ENCODE measurements at places on chromosomes 16 and 17.
A peak's percentile ranks its signal among the peaks of the same experiment; 100 is the strongest.

GRCh38 chr16:495127-495748, 32.3 kb upstream of the CAPN15 start:
- peak; percentile 7 for DNase-seq

- no peak for DNase-seq
Observed at GRCh38 chr17:64741038-64741641, 79.0 kb upstream of the SMURF2 start.

GRCh38 chr16:19875900-19876299, 8.7 kb downstream of the GPRC5B start:
- DNase-seq: no peak

- no peak for DNase-seq
Observed at GRCh38 chr17:47708864-47709541, 15.0 kb downstream of the TBKBP1 start.

DNA sequence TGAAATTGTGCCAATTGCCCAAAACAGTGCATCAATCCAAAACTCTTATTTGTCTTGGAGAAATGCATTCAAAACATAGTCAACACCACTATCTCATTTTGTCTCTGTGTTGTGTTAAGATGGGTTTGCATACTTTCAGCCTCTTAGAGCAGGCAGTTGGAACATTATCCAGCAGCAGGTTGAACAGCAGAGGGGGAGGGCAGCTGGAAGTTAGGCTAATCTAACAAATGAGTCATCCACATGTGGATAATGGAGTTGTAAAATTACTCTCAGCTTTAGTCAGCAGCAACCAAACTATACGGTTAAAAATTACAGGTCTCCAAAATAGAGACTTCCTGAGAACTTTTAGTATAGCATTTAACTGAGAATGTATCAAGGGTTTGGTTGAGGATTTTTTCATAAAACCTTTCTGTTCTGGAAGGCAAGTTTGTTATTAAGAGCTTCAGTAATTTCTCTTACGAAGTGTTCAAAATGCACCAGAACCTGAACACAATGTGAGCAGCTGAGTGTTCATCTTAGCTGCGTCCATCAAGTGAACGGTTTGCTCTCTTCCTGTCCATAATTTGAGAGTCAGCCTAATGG, 46.3 kb downstream of the PRKCA start:
- DNase-seq: no peak

DNA sequence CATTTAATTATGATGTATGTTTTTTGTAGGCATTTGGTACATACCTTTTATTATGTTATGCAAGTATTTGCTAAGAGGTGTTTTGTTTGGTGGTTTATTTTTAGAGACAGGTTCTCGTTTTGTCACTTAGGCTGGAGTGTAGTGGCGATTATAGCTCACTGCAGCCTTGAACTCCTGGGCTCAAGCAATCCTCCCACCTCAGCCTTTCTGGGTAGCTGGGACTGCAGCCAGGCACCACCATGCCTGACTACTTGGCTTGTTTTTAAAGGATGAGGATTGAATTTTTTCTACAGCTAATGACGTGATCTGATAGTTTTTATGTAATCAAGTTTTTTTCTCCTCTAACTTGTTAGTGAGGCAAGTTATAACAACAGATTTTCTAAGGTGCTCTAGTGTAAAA, 199.6 kb downstream of the SPECC1 start:
- no peak for DNase-seq

- DNase-seq: no peak
Observed at GRCh38 chr16:49362230-49362629, 11.4 kb upstream of the C16orf78 start.

DNA sequence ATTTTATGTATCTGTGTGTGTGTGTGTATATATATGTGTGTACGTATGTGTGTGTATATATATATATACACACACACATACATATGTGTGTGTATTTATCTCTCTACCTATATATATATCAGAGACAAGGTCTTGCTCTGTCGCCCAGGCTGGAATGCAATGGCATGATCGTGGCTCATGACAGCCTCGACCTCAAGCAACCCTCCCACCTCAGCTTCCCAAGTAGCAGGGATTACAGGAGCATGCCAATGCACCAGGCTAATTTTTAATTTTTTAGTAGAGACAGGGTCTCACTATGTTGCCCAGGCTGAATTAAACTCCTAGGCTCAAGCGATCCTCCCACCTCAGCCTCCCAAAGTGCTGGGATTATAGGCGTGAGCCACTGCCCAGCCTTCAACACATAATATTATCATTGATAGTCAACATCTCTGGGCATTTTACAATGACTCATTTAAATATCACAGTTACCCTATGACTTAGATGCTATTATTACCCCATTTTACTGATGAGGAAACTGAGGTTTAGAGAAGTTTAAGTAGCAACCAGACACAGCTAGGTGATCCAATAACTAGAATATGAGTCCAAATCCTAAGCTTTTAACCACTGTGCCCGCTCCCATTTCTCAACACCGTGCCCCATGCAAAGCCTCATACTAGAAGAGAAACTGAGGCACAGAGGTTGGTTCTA, 24.3 kb downstream of the G6PC3 start:
- no peak for DNase-seq

- peak; percentile 83 for DNase-seq
Observed at GRCh38 chr16:8868416-8869211, at the start of gene CARHSP1. Gene CARHSP1 (minus strand): TSS chr16:8869006. CDS start chr16:8859328, 9,678 bp downstream.

DNA sequence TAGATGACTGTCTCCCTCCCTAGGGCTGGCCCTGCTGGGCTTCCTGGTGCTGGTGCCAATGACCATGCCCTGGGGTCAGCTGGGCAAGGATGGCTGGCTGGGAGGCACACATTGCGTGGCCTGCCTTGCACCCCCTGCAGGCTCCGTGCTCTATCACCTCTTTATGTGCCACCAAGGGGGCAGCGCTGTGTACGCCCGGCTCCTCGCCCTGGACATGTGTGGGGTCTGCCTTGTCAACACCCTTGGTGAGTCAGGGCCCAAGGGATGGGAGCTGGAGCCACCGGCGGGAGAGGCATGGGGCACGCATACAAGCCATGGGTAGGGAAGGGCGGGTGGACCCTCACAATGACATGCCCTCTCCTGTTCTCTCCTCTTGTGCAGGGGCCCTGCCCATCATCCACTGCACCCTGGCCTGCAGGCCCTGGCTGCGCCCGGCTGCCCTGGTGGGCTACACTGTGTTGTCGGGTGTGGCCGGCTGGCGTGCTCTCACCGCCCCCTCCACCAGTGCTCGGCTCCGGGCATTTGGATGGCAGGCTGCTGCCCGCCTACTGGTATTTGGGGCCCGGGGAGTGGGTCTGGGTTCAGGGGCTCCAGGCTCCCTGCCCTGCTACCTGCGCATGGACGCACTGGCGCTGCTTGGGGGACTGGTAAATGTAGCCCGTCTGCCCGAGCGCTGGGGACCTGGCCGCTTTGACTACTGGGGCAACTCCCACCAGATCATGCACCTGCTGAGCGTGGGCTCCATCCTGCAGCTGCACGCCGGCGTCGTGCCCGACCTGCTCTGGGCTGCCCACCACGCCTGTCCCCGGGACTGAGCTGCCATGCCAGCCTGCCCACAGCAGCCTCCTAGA, 2.2 kb downstream of the PAQR4 start:
- DNase-seq: no peak

GRCh38 chr17:11458279-11458678, 140.0 kb upstream of the DNAH9 start:
- DNase-seq: no peak

DNA sequence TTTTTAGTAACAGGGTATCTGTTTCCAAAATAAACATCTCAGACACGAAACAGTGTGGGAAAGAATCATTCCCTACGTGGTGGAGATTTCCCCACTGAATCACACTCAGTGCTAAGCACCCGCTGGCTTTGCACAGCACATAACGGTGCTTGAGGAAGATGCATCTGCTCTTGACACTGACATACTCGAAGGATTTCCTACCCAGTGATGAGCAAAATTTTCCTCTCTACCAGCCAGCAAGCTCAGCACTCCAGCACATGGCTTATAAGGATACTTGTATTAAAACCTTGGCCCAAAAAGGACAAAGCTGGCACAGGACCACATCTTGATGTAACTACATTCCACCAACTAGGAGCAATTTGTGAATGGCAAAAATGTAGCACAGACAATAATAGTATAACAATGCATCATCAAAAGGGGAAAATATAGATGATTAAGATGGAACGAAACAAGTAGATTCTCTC, 59.0 kb downstream of the ANKFY1 start:
- DNase-seq: no peak

- no peak for DNase-seq
Observed at GRCh38 chr16:54931120-54932014, 702 bp downstream of the IRX5 start.

GRCh38 chr16:56580391-56581048, 8.8 kb upstream of the MT3 start:
- no peak for DNase-seq

DNA sequence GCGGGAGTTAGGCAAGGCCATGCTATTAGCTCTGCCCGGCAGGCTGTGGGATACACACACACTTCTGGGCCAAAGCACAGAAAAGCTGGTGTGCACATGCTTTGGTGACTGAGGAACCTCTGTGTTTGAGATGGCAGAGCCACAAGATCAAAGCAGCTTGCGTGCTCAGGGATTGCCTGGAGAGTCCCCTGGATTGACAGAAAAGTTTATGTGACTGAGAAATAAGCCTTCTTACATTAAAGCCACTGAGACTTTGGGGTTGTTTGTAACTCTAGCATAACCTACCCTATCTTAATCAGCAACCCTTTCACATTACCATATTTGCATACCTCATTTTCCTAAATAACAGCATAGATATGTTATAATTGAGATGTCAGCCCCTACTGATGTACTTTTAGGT, 69.3 kb downstream of the MYO1D start:
- no peak for DNase-seq

GRCh38 chr16:86384263-86384649, 126.1 kb upstream of the FOXF1 start:
- DNase-seq: no peak

GRCh38 chr17:58184986-58185761, 7.4 kb upstream of the EPX start:
- DNase-seq: no peak

DNA sequence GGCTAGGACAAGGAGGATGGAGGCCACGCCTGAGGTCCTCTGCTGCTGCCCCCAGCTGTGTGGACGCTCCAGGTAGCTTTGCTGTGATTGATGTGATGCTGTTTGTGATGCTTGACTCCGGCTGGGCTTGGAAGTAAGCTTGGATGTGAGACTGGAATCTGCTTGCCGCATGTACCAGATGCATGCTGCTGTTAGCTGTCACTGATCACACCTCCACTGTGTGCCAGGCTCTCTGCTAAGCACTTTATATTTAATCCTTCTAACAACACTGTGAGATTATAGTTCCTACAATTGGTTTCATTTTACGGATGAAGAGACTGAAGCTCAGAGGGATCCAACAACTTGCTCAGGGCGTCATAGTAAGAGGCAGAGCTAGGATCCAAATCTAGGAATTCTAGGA, 23.5 kb downstream of the SNX29 start:
- no peak for DNase-seq

DNA sequence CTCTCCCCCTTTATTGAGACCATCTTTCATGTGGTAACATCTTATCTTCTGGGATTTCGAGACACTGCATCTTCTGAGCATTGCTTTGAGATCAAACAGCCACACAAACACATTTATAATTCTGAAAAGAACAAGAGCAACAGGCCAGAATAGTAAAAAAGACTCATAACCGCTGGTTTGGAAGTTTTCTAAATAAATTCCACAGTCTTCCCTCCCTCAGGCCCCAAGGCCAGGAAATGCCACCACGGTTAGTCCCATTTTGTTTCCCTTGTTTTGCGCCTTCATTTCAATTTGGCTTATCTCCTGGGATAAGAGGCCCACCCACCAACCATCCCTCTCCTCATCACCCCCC, 25.3 kb downstream of the LITAF start:
- no peak for DNase-seq

GRCh38 chr16:23520500-23520899, 10.2 kb upstream of the GGA2 start:
- DNase-seq: no peak

DNA sequence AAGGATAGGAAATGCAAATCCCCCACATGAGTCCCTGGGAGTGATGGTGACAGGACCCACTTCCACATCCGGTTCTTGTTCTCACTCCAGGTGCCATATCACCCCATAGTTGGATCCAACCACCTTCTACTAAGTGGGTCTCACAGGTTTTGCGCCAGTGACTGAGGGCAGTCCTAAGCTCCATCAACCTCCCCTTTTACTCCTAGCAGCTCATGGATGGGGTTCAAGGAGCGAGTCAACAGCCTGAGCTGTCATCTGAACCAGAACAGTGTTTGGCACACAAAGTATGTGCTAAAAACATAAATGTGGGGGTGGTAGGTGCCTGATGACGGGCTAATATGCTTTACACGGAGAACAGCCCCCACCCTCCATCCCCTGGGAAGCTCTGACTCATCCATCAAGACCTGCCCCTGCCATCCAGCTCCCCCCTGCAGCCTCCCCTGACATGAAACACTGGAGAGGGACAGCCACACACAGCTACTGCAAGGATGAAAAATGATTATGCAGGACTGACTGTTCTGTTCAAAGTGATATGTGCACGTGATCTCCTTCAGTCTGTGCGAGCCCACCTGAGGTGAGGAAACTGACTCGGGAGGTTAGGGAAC, 143.2 kb upstream of the CDH5 start:
- DNase-seq: no peak

DNA sequence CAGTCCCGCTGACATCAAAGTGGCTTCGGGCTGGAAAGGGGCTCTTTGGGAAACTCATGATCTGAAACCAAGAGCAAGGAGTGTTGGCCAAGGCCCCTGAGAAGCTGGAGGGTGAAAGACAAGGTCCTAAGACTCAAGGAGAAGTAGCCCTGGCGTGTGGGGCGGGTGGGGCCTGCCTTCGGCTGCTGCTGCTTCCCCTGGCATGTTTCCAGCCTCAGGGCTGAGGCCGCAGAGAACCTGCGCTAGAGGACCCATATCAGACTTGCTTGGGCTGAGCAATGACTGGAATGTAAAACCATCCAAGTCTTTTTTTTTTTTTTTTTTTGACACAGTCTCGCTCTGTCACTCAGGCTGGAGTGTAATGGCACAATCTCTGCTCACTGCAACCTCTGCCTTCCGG, 67.5 kb upstream of the GCSH start:
- no peak for DNase-seq

DNA sequence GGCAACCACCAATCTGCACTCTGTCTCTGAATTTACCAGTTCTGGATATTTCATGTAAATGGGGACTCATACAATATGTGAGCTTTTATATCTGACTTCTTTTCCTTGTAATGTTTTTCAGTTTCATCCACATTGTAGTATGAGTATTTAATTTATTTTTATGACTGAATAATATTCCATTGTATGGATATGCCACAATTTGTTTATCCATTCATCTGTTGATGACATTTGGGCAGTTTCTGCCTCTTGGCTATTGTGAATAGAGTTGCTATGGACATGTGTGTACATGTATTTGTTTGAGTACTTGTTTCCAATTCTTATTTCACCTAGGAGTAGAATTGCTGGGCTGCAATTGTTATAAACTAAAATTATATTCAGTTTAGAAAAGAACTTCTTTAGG, 126.9 kb downstream of the MRTFB start:
- DNase-seq: no peak

GRCh38 chr17:69228576-69228975, at the start of gene ABCA10:
Gene ABCA10 (minus strand): TSS chr17:69228824. CDS start chr17:69225358, 3,466 bp downstream.
- no peak for DNase-seq

DNA sequence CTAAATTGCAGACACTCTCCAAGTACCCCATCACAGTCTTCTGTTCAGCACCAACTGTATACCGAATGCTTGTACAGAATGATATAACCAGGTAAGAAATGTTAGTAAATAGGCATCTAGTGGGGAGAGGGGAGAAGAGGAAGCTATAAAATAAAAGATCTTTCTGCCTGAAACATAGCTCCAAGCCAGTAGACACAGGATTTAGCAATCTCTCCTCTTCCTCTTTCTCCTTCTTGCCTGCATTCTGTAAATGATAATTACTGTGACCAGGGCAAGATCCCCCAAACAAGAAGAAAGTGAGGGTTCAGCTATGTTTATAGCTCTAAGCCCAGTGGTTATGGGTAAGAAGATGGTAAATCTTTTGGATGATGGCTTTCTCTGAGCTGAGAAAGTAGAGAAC, 17.9 kb downstream of the ACSM3 start:
- DNase-seq: no peak
